Activated CD4-positive, CD25-positive, alpha-beta regulatory T cell (primary cell): ENCODE measurements at places on chromosomes 2 and 18.

DNA sequence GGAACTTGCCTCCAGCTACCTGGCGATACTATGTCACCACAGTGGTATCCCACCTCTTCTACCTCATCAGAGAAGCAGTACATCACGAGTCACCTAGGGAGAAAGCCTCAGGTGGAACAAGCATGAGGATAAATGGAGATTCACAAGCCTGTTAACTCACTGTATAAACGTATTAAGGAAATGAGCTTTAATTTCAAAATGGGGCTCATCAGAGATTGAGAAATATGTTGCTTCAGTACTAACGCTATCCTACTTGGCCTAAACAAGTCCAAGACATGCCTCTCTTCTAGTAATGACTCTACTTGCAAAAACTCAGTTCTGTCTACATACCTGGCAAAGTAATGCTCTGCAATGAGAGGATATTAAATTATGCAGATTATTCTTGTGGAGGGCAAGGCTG lies 4.3 kb downstream of the SLC39A6 start:
- DNase-seq: no peak

DNA sequence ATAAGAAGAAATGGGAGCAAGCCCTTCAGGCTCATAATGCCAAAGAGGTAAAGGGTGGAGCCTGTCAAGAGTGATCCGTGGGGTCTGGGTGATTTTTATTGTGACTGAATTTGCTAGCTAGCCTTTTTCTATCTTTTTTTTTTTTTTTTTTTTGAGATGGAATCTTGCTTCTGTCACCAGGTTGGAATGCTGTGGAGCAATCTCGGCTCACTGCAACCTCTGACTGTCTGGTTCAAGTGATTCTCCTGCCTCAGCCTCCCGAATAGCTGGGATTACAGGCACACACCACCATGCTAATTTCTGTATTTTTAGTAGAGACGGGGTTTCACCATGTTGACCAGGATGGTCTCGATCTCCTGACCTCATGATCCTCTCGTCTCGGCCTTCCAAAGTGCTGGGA lies 29.1 kb downstream of the DRC1 start:
- DNase-seq: no peak

DNA sequence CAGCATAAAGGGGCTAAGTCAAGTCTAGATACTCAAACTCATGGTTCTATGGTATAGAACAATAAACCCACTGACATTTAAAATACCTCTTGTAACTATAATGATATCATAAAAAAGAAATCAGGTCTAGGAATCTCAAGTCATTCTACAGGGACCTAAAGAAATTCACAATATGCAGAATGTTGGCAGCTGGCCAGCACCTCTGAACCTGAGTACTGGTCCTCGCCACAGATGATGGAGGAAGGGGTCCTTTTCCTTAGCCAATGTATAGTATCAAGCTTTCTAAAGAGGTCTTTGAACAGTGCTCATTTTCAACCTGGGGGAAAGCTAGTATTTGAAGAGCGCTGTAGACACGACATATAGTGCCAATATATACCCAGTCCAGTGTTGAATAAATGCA lies 108.4 kb upstream of the ITGB6 start:
- no peak for DNase-seq

DNA sequence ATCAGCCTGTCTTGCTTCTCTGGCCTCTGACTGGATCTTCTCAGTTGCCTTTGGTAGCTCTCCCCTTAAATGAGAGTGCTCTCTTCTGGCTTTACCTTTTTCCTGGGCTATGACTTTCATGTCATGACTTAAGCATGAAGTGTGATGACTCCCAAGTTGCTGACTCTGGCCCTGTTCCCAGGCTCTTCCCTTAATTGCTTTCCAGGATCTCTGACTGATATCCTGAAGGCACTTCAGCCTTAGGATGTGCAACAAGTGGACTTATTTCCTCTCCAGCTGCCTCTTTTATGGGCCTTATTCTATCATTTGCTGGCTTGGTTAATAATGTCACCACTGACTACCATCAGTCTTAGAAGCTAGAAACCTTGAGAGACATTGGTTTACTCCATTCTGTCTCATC lies 17.4 kb downstream of the SEMA4F start:
- no peak for DNase-seq

DNA sequence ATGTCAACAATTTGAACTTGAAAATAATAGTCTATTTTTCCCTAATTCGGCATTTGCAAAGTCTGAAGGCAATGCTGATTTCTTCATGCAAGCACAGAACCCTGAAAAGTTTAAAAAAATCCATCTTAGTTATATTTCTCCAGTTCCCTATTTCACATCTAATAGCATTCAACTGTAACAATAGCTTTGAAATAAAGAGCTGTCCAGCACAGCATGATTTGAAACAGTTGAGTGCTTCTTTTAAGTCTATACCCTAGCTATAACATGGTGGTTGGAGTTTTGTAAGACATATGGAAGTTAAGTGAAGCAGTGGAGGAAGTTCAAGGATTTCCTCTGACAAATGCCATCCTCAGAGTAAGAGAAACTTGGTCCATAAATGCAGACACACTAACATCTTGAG lies 691.9 kb downstream of the ERBB4 start:
- DNase-seq: no peak
